ENCODE measurements at places on chromosomes 1 and 21. TPM values are rescaled to one million over a fixed set of nuclear protein-coding genes. Genes with fewer than 3 reads are reported as not detected.

- DNase-seq = no peak
- H3K4me1 ChIP-seq = peaks cover 22% of the 10 kb centered on the region
- H3K36me3 ChIP-seq = no peaks in the 10 kb centered on the region
- no peak overlapping the region for H3K4me3 ChIP-seq
- peak overlapping the region; percentile 89 for H3K27ac ChIP-seq
These were observed 177.0 kb downstream of the CLIC6 start for GRCh38 chr21:34845521-34846451.

WDR64 gene
- total RNA-seq = not detected

DNA sequence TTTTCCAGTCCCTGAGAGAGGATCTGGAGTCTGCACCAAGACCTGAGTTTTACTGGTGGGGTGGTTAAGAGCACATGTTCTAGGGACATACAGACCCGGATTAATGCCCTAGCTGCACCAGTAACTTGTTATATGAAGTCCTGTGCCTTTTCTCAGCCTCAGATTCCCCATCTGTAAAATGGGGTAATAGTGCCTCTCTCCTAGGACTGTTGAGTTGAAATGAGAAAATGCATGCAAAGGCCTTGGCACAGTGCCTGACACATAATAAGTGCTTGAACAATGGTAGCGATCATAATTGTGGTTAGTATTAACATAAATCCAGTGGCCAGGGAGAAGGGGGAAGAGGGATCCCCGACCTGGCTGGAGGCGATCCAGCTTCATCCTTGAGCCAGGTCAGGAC lies 12.3 kb downstream of the AHDC1 start:
- no peak overlapping the region for H3K4me3 ChIP-seq
- no peaks in the 10 kb centered on the region for H3K27me3 ChIP-seq
- H3K4me1 ChIP-seq = peaks cover 8% of the 10 kb centered on the region

- peak overlapping the region; percentile 99 for H3K4me3 ChIP-seq
- H3K27ac ChIP-seq = no peak overlapping the region
- H3K27me3 ChIP-seq = peaks cover 46% of the 10 kb centered on the region
- H3K36me3 ChIP-seq = peaks cover 2% of the 10 kb centered on the region
- DNase-seq = peak; percentile 62
These were observed 27.8 kb upstream of the RNF187 start for GRCh38 chr1:228459091-228459993.

- no peak overlapping the region for H3K27ac ChIP-seq
- peaks cover 16% of the 10 kb centered on the region for H3K4me1 ChIP-seq
These were observed 25.2 kb upstream of the ROR1 start for GRCh38 chr1:63748641-63749040.

DNA sequence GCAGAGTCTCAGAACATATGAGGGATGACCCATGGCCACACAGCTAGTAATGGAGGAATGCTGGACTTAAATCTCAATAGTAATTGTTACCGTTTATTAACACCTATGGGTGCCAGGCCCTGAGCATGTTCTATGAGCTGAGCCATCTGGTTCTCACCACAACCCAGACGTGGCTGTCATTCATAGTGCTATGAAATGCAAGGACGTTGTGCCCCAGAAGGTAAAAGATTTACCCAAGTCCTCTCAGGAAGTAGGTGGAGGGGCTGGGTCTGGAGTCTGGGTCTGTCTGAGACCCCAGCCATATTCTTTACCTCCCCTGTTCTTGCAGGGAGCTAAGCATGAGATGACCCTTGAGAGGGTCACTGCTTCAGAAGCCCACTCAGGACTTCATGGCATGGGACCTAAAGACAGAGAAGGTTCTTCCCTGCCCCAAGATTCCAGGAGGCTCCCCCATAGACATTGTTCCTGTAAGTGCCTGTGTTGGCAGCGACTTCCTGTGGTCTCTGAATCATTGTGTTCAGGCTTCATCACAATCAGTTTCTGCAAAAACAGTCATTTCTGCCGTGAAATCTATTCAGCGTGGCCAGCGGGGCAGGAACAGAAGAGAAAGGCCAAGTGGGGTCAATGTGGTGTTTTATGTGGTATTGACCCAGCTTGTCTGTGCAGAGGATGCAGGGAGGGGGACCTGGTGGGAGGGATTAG lies 475.4 kb downstream of the PTPRU start:
- peaks cover 34% of the 10 kb centered on the region for H3K4me1 ChIP-seq
- no peak for DNase-seq
- no peaks in the 10 kb centered on the region for H3K36me3 ChIP-seq
- no peak overlapping the region for H3K4me3 ChIP-seq
- H3K27me3 ChIP-seq = peaks cover 2% of the 10 kb centered on the region

DNA sequence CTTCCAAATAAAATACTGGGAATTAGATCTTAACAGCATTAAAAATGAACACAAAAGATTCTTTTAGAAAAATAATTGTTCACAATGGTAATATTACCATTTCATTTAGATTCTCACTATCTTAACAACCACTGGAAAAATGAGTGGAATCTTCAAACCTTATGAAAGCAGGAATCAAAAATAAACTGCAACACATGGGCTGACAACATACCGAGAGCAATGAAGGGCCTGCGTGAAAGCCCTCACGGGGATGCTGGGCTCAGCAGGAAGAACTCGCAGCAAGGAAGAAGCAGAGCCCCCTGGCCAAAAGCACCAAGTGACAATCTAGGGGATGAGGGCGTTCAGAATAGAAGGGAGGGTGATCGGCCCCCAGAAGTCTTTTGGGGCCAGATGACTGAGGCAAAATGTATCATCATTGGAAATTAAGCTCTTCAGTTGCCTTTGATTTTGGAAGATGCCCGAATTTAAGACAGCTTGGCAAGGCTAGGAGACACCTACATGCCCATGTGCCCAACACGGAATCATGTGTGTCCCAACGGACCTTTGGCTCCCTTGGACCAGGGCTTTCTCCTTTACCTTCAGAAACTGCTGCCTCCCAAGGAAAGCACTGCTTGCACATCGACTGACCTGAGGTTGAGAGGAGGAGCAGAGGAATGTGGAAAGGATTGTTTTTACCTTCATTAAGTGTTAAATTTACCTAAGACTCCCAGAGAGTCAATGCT lies 103.9 kb downstream of the TGFBR3 start:
- H3K36me3 ChIP-seq = peaks cover 2% of the 10 kb centered on the region
- peaks cover 49% of the 10 kb centered on the region for H3K4me1 ChIP-seq
- H3K27ac ChIP-seq = no peak overlapping the region
- H3K4me3 ChIP-seq = no peak overlapping the region

- peaks cover 22% of the 10 kb centered on the region for H3K4me1 ChIP-seq
- H3K4me3 ChIP-seq = no peak overlapping the region
- no peaks in the 10 kb centered on the region for H3K27me3 ChIP-seq
- H3K36me3 ChIP-seq = no peaks in the 10 kb centered on the region
- DNase-seq = no peak
These were observed 69.3 kb upstream of the PPP2R5A start for GRCh38 chr1:212215910-212216309.

GRCh38 chr1:38456531-38456876 lies 403.1 kb downstream of the RRAGC start:
- H3K36me3 ChIP-seq = no peaks in the 10 kb centered on the region
- no peaks in the 10 kb centered on the region for H3K27me3 ChIP-seq
- H3K4me3 ChIP-seq = peak overlapping the region; percentile 24

WNT9A gene
- 0.54 TPM for total RNA-seq

NEXN gene
- 1.2 TPM for total RNA-seq

- H3K4me3 ChIP-seq = no peak overlapping the region
- no peak overlapping the region for H3K27ac ChIP-seq
- H3K36me3 ChIP-seq = no peaks in the 10 kb centered on the region
- no peak for DNase-seq
These were observed 3.7 kb downstream of the IFI6 start for GRCh38 chr1:27668121-27668807.

DNA sequence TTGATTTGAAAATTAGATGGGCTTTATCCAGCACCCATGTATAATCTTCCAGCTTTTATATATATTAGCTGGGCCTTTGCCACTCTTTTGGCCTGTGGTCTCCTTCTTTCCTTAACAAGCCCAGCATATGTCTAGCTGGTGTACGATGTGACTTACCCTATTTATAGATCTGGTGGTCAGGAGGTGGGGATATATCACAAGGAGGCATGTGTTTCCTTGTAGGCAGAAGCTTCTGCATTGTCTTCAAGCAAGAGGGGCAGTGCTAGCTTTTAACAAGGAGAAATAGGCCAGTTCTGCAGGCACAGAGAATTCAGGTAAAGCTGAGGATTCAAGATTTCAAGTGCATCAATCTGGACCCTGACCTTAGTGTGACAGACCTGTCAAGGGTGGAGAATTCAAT lies 38.0 kb upstream of the DNASE2B start:
- H3K4me1 ChIP-seq = no peaks in the 10 kb centered on the region
- no peaks in the 10 kb centered on the region for H3K27me3 ChIP-seq
- no peaks in the 10 kb centered on the region for H3K36me3 ChIP-seq
- H3K27ac ChIP-seq = no peak overlapping the region

DNA sequence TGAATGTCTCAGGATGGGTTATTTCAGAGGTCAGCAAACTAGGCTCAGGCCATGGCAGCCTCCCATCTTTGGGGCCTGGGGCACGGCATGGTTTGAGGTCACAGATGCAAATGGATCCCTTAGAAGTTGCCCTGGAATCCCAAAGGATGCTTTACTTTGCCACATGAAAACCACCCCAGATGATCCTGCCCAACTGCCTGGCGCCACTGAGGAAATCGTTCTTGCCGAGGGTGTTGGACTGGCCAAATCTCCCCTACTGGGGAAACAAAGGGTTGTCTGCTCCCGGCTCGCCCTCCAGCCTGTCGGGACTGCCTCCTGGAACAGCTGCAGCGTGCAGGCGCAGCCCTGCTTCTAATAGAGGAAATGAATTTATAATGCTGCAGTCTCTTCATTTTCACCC lies 173.0 kb upstream of the LMO4 start:
- peak overlapping the region; percentile 69 for H3K4me3 ChIP-seq
- H3K4me1 ChIP-seq = peaks cover 55% of the 10 kb centered on the region
- no peaks in the 10 kb centered on the region for H3K36me3 ChIP-seq
- H3K27me3 ChIP-seq = no peaks in the 10 kb centered on the region

DNA sequence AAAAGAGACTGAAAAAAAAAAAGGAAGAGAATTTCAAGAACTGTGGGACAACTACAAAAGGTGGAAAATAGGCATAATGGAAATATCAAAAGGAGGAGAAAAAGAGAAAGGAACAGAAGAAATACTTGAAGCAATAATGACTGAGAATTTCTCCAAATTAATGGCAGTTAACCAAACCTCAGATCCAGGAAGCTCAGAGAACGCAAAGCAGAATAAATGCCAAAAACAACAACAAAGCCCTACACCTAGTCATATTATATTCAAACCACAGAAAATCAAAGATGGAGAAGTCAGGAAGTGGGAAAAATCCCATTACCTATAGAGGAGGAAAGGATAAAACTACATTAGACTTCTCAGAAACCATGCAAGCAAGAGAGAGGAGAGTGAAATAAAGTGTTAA lies 20.7 kb upstream of the AHCYL1 start:
- H3K27ac ChIP-seq = no peak overlapping the region
- no peaks in the 10 kb centered on the region for H3K27me3 ChIP-seq
- H3K36me3 ChIP-seq = no peaks in the 10 kb centered on the region
- no peak overlapping the region for H3K4me3 ChIP-seq
- DNase-seq = no peak

DNA sequence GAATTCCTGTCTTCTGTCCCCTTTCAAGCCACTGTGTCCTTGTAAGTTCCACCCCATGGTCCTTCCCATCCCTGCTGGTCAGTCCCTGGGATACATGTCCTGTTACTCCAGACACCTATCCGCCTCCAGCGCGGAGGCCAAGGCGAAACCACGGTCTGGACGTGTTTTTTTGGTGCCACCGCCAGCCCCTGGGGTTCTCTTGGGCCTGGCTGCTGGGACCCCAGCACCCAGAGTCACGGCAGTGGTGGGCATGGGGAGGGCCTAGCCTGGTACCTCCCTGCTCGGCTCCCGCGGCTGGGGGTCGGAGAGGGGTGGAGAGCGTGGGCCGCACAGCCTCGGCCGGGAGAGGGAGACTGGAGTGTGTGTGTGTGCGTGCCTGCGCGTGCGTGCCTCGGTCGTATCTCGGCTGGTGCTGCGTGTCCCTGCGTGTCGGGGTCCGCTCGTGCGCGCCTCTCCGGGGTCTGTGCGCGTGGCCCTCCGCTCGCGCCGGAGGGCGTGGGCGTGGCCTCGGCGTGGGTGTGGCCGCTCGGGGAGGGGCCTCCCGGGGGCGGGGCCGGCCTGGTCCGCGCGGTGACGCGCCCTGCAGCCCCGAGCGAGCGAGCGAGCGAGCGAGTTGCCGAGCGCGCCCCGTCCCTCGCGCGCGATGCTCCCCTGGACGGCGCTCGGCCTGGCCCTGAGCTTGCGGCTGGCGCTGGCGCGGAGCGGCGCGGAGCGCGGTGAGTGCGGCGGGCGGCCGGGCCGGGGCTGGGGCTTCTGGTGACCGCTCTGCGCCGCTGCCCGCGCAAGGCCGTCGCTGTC lies at the start of gene VWA1:
VWA1 (plus strand) TSS at position 585 of the 798 bp plus-strand sequence; CDS start at position 644, 59 bp downstream.
- DNase-seq = peak; percentile 61
- peak within 1 kb of the TSS; percentile 76 for H3K4me3 ChIP-seq
- no peaks in the 10 kb centered on the region for H3K36me3 ChIP-seq
- no peak within 1 kb of the TSS for H3K27ac ChIP-seq

DNA sequence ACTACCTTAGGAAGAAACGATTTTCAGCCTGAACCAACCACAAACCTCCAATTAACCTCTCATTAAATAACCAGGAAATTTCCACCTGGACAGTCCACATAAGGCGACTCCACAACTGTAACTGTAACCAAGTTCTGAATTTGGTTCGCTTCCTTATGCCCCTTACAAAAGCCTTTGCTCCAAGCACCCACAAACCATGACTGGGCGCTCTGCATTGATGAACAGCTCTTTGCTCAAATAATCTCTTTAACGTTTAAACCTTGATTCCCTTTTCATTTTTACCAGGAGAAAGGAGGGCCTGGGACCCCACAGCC lies 38.2 kb upstream of the ZNF124 start:
- DNase-seq = no peak
- peak overlapping the region; percentile 91 for H3K27ac ChIP-seq
- H3K4me3 ChIP-seq = peak overlapping the region; percentile 99
- peaks cover 8% of the 10 kb centered on the region for H3K36me3 ChIP-seq

DNA sequence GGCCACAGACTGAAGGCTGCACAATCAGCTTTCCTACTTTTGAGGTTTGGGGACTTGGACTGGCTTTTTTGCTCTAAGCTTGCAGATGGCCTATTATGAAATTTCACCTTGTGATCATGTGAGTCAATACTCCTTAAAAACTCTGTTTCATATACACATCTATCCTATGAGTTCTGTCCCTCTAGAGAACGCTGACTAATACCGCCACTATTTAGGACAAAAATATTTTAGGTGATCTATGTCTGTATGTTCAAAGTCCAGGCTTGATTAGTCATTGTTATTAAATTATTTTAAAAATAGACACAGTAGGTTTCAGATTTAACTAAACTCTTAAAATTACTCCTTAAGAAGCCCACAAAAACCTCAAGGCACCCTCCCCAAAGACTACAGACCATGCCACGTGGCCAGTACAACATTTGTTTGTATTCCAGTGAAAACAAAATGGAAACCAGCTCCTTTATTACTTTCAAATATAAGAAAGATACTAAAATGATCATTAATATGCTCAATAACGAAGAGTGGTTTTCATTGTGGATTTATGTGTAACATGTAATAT lies 63.1 kb downstream of the TMPRSS15 start:
- no peaks in the 10 kb centered on the region for H3K27me3 ChIP-seq
- no peaks in the 10 kb centered on the region for H3K4me1 ChIP-seq
- no peaks in the 10 kb centered on the region for H3K36me3 ChIP-seq
- H3K4me3 ChIP-seq = no peak overlapping the region

GRCh38 chr1:59427155-59427554 lies 130.3 kb downstream of the FGGY start:
- no peak for DNase-seq
- no peak overlapping the region for H3K27ac ChIP-seq
- H3K36me3 ChIP-seq = no peaks in the 10 kb centered on the region
- no peaks in the 10 kb centered on the region for H3K4me1 ChIP-seq
- no peaks in the 10 kb centered on the region for H3K27me3 ChIP-seq
- no peak overlapping the region for H3K4me3 ChIP-seq

APP gene
- total RNA-seq = 254 TPM
